Natural killer cell treated with Interleukin-12 subunit alpha and Interleukin-12 subunit beta and Interleukin-15 and Interleukin-18, amount 100 ng/mL, for 72 hours (primary cell): ENCODE measurements at places on chromosomes 1 and 21.

- DNase-seq, result no peak
Measured at GRCh38 chr1:236083650-236084385, 18.9 kb upstream of the NID1 start.

GRCh38 chr1:198680174-198680875 is 41.5 kb downstream of the PTPRC start:
- DNase-seq, result no peak

DNA sequence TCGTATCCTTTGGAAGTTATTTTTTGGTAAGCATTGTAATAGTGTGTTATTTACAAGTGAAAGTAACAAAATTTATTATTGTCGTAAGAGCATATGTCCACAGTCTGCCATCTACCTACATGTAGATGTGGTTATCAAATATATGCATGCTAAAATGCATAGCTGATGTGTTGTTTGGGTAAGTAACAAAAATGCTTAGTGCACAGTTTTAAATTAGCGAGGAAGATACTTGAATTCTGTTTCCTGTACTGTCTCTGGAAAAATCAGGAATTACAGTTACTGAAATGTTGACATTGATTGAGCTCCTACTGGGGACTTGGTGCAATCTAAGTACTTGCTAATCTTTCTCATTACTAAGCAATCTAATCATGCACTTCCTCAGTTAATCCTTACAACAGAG is 14.3 kb downstream of the WDR64 start:
- no peak for DNase-seq

DNA sequence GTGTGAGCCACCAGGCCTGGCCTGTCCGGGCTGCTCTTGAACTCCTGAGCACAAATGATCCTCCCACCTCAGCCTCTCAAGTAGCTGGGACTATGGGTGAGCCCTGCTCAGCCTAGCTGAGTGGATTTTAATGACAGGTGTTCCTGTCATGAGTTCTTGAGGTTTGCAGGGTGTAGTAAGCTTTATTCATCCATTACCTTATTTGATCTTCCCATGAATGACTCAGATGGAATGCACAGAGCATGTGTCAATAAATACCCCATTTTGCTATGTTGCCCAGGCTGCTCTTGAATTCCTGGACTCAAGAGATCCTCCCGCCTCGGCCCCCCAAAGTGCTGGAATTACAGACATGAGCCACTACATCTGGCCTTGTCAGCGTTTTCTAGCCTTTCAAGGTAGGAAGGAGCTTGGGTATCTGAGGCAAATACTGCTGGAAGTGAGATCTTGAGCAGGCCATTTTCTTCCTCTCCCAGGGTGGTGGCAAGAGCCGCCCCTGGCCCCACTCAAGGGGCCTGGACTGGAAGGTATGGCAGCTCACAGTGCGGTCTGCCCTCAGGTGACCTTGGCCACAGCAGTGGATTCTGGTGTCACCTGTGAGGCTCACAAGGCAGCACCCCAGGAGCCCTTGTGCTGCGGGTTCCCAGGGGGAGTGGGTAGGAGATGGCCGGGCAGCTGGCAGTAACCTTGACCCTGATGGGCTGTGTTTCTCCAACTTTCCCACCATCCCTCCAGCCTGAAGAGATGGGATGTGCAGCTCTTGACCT is 20.0 kb downstream of the PIK3CD start:
- no peak for DNase-seq

GRCh38 chr1:54678776-54679643 is 36.7 kb upstream of the TTC4 start:
- DNase-seq, result no peak

GRCh38 chr1:205927676-205928075 is 15.6 kb downstream of the SLC26A9 start:
- no peak for DNase-seq

- no peak for DNase-seq
Measured at GRCh38 chr1:23727362-23727811, 15.9 kb upstream of the ELOA start.
